ENCODE measurements at places on chromosomes 11 and 22.

DNA sequence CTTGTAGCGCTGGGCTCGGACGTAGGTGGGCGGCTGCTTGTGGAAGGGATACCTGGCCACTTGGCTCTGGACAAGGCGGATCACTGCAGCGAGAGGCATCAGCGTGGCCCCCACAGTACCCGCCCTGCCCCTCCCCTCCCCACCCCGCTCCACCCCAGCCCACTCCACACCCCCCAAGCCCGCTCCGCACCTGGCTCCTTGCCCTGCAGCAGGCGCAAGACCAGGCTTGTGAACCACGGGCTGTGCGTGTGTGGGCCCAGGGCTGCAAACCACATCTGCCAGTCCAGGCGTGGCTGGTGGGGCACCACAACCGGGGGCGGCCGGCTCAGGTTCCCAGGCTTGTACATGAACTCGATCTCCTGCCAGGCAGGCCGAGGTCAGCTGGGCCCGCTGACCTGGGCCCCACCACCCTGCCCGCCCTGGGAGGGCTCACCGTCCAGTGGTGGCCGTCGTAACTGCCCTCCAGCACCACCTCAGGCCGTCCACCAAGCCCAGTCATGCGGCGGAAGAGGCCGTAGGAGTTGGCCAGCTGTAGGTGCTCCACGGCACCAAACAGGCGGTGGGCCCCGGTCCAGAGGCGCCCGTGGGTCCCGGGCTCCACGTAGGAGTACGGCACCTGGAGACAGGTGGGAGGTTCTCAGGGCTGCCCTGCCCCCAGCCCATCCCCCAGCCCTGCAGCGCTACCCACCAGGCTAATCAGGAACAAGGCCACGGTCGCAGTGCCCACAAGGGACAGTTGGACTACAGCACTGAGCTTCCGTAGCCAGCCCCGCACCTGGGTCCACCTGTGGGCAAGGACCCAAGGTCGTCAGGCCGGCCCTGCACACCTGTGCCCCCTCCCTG, 2.9 kb downstream of the LMF2 start:
- DNase-seq, result no peak

DNA sequence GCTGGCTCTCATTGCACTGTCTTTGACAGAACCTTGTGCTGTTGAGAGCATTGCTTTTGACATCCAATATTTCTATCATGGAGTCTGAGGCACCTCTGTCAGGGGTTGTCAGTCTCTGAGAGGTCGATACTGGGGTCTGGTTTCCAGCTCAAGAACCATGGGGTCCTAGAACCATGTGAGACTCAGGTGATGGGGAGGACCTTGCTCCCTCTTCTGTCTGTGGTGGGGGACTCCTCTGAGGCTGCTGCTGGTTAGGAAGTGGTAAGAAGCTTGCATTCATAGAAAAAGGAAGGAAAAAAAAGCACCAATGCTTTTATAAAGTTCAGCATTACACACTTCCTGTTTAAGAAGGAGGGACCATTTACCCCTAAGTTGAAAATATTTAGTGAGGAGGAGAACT, 91.8 kb upstream of the CD44 start:
- DNase-seq, result no peak

DNA sequence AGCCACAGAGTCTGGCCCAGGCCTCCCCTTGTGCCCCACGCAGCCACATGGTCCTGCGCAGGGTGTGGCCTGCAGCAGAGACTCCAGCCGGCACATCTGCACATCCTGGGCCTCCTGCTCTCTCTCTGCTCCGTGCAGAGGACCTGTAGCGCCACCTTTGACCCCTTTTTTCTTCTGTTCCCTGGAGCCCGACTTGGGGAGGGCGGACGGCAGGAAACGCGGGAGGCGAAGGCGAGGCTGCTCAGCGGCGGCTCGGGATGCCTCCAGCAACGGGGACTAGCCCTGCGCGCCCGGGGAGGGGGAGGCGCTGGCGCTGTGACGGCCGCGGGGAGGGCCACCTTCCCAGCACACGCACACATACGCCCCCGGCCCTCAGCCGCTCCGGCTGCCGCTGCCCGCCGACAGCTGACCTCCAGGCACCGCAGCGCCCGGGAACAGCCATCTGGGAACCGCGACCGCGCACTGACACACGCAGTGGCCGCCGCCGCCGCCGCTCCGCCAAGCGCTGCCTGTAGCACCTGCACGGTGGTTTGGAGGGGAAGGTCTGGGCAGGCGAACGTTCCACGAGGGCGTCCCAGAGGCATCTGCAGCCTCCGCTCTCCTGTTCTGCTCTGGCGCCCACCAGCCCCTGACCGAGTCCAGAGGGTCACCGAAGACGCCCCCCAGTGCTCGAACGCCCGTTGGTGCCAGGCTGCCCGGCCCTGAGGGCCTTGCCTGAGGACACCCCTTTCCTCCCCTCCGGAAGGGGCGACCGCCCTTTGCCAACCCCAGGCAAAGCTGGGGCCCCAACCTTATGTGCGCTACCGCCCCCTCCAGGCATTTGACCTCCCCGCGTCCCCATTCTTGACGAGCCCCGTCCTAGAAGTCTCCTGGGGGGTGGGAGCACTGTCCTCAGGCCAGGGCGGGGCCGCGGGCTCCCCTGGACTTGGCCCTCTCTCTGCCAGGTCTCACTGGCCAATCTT, 16.9 kb upstream of the C22orf42 start:
- peak; percentile 84 for DNase-seq

DNA sequence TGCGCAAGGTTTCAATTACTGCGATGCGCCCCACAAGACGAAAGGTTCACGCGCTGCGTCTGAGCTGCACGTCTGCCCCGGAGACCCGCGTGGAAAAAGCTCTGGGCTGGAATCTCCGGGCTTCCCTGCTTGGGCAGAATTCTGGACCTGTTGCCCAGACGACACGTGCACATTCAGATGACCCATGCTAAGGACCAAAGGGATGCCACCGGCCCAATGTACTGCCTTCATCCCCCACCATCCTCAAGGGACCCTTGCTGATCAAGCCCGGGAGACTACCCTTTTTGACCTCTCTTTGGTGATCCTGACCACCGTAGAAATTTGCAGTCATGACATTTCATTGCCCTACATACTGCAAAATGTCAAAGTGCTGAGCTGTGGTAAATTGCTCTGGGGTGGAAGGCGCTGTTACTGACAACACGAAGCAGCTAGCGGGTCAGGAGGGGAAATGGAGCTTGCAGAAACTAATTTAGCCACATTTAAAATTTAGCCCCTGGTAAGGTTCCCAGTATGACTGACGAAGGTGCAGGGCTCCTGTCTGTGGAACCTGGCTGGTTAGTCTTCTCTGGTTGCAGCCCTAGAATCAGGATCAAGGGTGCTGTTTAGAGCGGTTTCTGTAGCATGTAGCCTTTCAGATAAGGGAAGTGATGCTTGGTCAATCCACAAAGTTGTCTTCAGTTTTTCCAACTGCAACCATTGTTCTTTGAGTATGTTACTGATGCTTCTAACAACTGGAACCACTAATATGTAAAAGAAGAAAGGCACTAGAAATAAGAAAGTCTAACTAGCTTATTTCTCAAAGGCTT, 81.9 kb downstream of the PRR5L start:
- DNase-seq, result no peak

DNA sequence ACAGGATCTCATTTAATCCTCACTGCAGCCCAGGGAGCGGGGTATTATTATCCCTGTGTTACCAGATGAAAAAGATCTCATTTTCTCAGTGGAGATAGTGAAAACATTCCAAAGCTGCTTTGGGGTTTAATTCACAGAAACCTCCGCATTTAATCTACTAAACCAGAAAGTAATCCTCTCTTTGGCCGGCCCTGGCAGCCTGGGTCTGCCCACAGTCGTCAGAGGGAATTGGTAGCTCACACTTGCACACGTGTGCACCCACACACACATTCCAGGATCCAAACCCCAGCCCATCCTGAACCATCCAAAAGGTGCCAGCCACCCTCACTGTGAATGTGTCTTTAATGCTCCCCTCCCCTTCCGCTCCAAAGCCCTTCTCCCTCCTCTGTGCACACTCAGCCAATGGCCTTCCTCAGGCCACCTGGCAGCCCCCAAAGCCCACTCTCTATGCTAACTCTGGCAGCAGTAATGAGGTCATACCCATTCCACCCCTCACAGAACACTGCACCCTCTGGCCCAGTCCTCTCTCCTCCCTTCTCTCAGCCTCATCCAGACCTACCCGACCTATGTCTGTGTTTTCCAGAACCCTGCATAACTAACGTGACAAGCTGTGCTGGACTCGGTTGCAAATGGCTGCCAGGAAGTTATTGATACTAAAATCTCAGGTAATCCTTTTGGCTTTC, 466.2 kb downstream of the SOX6 start:
- no peak for DNase-seq

- no peak for DNase-seq
Measured at GRCh38 chr11:62445314-62445740, 26.5 kb downstream of the SCGB1A1 start.

DNA sequence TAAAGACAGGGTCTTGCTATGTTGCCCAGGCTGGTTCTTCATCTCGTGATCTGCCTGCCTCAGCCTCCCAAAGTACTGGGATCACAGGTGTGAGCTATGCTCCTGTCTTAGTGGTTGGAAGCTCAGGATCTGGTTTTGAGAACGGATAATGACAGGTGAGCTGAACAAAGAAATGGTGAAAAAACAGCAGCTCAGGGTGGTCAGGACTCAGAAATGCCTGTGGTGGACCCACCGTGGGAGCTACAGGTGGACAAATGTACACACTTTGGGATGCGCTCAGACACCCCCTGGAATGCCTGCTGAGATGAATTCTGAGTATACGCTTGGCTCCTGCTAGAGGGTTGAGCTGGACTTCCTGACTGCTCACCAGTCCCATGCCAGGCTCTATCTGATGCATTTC, 9.5 kb downstream of the RFPL1 start:
- DNase-seq, result no peak

- no peak for DNase-seq
Measured at GRCh38 chr11:103529181-103529684, 420.0 kb downstream of the DYNC2H1 start.

- DNase-seq, result no peak
Measured at GRCh38 chr22:31128156-31128555, 5.4 kb downstream of the INPP5J start.

DNA sequence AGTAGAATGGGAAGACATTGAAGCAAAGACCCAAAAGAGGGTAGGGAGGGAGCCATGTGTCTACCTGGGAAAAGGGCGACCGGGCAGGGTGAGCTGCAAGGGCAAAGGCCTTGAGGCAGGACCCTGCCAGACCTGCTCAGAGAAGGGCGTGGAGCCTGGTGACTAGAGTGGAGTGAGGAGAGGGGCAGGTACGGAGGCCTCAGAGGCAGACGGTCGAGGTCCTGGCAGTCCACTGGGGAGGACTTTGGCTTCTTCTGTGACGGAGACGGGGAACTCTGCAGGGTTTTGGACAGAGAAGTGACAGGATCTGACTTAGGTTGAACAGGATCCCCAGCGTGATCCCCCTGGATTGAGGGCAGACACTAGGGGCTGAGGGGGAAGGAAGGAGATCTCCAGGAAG, 12.9 kb downstream of the RIBC2 start:
- DNase-seq, result no peak

GRCh38 chr22:27705408-27706080, 96.0 kb downstream of the MN1 start:
- no peak for DNase-seq

DNA sequence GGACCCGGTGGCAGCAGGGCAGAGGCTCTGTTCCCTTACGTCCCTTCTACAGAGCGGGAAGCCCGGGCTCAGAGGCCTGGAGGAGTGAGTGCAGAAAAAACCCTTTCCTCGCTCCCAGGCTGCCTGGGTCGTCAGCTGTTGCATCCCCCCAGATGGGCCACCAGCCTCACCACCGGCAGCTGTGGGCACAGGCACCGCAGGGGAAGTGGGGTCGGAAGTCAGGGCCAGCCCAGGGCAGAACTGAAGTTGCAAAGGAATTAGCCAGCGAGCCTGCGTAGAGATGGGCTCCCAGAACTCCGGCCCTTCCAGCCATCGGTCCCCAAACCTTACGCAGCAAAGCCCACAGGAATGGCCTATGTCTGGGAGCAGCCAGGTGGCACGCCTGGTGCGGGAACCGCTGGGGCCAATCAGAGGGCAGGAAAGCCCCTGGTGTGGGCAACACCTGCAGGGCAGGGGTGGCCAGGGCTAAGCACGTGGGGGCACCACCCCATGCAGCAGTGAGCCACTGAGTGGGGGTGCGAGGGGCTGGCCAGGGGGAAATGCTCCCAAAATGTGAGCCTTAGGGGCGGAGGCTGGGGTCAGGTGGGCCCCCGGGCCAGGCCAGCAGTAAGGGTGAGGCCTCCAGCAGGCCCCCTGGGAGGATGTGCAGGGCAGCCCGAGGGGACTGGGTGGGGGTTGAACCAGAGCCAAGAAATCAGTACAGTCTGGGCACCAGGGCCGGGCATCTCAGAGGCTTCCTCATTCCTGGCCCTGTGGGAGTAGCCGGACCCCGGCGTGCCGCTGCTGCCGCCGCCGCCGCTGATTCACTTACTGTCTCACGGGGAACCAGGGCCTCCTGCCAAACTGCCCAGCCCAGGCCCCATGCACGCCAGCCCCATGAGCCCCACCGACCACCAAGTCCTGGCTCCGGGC, 58.2 kb downstream of the WNT7B start:
- DNase-seq, result no peak

GRCh38 chr11:72762641-72763304, 10.6 kb upstream of the ARAP1 start:
- no peak for DNase-seq

DNA sequence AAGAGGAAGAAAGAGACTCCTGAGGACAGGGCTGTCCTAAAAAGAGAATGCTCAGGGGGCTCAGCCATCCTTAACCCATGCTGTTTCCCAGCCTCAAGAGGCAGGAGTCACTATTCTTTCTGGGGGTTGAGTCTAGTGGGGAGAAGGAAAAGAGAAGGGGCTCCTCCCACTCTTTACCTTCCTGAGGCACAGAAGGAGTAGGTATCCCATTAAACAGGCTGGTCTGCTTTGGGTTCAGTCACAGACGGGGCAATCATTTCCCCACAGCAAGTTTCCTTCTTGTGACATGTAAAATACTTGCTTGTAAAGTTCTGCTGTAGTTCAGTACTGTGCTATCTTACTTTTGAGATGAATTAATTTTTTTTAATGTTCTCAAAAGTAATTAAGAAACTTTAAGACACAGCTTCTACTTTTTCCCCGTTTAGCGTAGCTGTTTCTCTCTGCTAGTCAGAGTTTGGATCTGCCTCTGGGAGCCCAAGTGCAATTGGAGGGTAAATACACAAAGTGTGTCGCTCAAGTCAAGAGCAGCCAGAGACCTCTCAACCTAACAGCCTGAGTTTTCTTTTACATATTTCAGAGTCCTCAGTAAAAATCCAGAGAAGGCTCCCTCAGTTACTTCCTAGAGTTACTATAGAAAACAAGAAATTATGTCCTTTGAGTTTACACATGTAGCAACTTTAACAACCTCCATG, 15.0 kb downstream of the OR8A1 start:
- DNase-seq, result no peak

- DNase-seq, result no peak
Measured at GRCh38 chr11:19018901-19019300, 41.6 kb downstream of the MRGPRX2 start.

Measured in osteocyte (in vitro differentiated cells).